ENCODE measurements at places on chromosomes 4 and X. TPM values are rescaled to one million over a fixed set of nuclear protein-coding genes. Genes with fewer than 3 reads are reported as not detected.

AFF2 gene
- 1.6 TPM for polyA plus RNA-seq

SGMS2 gene
- polyA plus RNA-seq = 1.1 TPM

DNA sequence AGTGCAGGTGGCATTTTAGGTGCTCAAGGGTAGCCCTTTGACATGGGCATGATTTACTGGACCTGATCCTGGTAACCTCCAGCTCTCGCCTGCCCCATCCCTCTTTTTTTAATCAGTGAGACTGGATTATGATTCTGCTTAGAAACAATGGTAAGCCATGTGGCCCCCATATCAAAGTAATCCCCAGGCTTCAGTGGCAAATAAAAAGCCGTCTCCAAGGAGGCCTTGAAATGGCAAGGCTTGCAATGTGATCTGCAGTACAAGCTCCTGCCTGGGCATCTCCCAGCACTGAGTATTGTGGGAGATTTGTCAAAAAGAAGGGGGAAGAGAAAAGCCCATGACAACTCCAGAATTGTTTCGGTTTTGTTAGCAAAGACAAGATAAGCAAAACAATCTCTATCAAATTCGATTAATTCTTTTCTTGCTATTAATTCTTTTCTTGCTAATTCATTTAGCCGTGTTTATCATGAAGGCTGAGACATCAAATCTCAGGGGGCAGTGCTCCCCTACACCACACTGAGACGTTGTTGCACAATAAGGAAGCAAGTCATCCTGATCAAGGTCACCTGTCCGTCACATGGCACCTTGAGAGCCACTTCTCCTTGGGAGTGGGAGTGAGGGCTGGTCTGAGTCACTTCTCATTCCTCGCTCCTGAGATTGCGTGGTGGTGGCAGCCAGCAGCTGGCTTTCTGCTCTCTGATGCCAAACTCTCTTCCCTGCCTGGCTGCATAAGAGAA, 312.7 kb upstream of the GATB start:
- no peak for DNase-seq

GRCh38 chrX:15194146-15194545, 75.7 kb downstream of the ASB9 start:
- no peak for DNase-seq

GRCh38 chr4:151039733-151040132, 24.6 kb upstream of the LRBA start:
- DNase-seq = no peak

- no peak for DNase-seq
These were observed 92.4 kb downstream of the RS1 start for GRCh38 chrX:18579495-18579894.

GRCh38 chrX:77917294-77917933, 6.9 kb downstream of the ATP7A start:
- no peak for DNase-seq
